ENCODE measurements at places on chromosomes 5 and 9.

DNA sequence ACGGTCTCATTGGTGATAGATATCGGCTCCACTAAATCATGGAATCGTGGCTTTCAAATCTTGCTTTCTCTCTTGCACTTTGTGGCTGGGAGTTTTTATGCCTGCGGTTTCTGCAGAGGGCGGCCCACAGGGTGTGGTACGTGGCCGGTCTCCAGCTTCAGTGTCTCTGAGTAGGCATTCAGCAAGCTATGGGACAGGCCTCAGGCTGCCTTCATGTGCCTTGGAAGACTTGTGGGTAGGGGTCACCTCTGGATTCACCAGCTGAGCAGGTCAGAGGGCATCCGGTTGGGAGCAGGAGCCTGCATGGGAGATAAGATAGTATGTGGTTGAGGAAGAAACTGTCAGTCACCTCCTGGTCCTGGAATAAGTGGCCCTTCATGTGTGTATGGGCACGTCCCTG is 47.7 kb downstream of the AMBP start:
- H3K27me3 ChIP-seq = no peaks in the 10 kb centered on the region
- no peak overlapping the region for H3K4me3 ChIP-seq
- peaks cover 26% of the 10 kb centered on the region for H3K36me3 ChIP-seq
- no peaks in the 10 kb centered on the region for H3K4me1 ChIP-seq
- no peak for DNase-seq
- H3K27ac ChIP-seq = no peak overlapping the region

GRCh38 chr5:17169507-17169906 is 47.9 kb upstream of the BASP1 start:
- peaks cover 3% of the 10 kb centered on the region for H3K27me3 ChIP-seq
- no peak overlapping the region for H3K27ac ChIP-seq
- no peak for DNase-seq
- no peaks in the 10 kb centered on the region for H3K36me3 ChIP-seq
- no peak overlapping the region for H3K4me3 ChIP-seq

GRCh38 chr9:4831944-4832343 is 39.2 kb downstream of the RCL1 start:
- H3K27ac ChIP-seq = no peak overlapping the region
- H3K4me1 ChIP-seq = peaks cover 20% of the 10 kb centered on the region
- no peak overlapping the region for H3K4me3 ChIP-seq
- H3K27me3 ChIP-seq = no peaks in the 10 kb centered on the region
- peaks cover 16% of the 10 kb centered on the region for H3K36me3 ChIP-seq

DNA sequence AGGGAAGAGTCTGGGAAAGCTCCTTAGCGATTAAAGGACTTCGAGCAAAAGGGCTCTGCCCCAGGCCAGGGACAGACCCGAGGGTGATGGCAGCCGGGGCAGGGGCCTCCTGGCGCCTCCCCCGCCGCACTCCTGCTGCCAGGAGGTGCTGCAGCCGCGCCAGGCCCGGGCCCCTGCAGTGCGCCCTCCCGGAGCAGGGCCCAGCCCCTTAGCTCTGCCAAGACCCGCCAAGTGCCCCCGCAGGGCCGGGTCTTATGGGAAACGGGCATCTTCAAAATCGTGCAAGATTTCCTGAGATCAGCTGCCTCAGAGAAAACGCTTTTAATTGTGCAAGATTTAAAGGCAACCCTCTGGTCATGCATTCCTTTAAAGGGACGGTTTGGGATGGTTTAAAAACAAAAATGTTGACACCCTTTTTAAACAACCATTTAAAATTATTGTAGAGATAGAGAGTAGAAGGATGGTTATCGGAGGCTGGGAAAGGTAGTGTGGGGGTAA is 52.4 kb downstream of the CDC14B start:
- H3K4me1 ChIP-seq = peaks cover 17% of the 10 kb centered on the region
- no peaks in the 10 kb centered on the region for H3K27me3 ChIP-seq
- peak overlapping the region; percentile 62 for H3K27ac ChIP-seq
- H3K4me3 ChIP-seq = peak overlapping the region; percentile 78
- no peaks in the 10 kb centered on the region for H3K36me3 ChIP-seq
- no peak for DNase-seq

GRCh38 chr5:125140855-125141254 is 394.4 kb upstream of the ZNF608 start:
- DNase-seq = no peak
- H3K27ac ChIP-seq = no peak overlapping the region
- H3K36me3 ChIP-seq = no peaks in the 10 kb centered on the region
- H3K4me3 ChIP-seq = no peak overlapping the region
- peaks cover 1% of the 10 kb centered on the region for H3K4me1 ChIP-seq

DNA sequence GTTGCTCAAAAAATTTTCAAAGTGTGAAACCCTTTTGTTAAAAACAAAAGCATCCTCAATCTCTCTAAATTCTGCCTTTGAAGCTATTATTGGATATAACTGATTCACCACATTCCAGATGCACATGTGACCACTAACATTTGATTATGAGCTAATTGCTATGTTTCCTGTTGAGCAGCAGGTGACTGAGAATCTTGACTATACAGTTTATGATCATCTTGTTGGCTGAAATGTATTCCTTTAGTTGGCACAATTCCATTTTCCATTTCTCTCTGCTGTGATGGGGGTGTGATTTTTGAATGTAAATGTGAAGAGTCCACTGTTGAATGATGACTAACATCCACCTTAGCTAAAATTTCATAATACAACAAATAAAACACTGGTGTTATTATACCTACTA is 10.7 kb downstream of the LYSMD3 start:
- no peaks in the 10 kb centered on the region for H3K27me3 ChIP-seq
- H3K4me1 ChIP-seq = peaks cover 6% of the 10 kb centered on the region
- H3K4me3 ChIP-seq = no peak overlapping the region
- peaks cover 26% of the 10 kb centered on the region for H3K36me3 ChIP-seq

- H3K27me3 ChIP-seq = no peaks in the 10 kb centered on the region
- H3K36me3 ChIP-seq = no peaks in the 10 kb centered on the region
- H3K4me1 ChIP-seq = peaks cover 24% of the 10 kb centered on the region
- H3K27ac ChIP-seq = no peak overlapping the region
These were observed 279.1 kb downstream of the SAXO1 start for GRCh38 chr9:18753904-18754303.

DNA sequence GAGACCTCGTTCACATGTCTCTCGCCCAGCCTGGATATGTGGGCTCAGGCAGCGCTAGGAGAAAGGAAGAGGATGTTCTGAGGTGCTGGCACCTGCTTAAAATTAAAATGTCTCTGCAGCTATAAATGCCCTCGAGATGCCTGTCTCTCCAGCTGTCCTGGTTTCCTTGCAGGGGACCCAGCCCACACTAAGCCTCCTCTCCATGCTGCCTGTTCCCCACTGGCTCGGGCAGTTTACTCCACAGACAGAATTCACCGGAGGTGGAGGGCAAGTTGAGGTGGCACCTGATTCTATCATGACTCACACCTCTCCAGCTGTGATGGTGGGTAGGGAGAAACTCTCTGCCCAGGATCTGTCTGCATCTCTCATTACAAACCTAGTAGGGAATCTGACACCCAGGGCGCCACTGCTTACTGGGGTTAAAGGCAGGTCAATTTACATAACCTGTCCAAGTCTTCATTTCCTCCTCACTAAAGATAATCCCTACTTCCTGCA is 420.9 kb downstream of the SPOCK1 start:
- H3K4me1 ChIP-seq = peaks cover 31% of the 10 kb centered on the region
- H3K27ac ChIP-seq = no peak overlapping the region
- no peak for DNase-seq
- H3K36me3 ChIP-seq = no peaks in the 10 kb centered on the region
- no peak overlapping the region for H3K4me3 ChIP-seq
- H3K27me3 ChIP-seq = peaks cover 13% of the 10 kb centered on the region

GRCh38 chr5:142433526-142434321 is 108.9 kb upstream of the SPRY4 start:
- no peaks in the 10 kb centered on the region for H3K36me3 ChIP-seq
- no peak for DNase-seq
- H3K4me3 ChIP-seq = no peak overlapping the region
- no peak overlapping the region for H3K27ac ChIP-seq
- H3K4me1 ChIP-seq = peaks cover 1% of the 10 kb centered on the region
- peaks cover 4% of the 10 kb centered on the region for H3K27me3 ChIP-seq

DNA sequence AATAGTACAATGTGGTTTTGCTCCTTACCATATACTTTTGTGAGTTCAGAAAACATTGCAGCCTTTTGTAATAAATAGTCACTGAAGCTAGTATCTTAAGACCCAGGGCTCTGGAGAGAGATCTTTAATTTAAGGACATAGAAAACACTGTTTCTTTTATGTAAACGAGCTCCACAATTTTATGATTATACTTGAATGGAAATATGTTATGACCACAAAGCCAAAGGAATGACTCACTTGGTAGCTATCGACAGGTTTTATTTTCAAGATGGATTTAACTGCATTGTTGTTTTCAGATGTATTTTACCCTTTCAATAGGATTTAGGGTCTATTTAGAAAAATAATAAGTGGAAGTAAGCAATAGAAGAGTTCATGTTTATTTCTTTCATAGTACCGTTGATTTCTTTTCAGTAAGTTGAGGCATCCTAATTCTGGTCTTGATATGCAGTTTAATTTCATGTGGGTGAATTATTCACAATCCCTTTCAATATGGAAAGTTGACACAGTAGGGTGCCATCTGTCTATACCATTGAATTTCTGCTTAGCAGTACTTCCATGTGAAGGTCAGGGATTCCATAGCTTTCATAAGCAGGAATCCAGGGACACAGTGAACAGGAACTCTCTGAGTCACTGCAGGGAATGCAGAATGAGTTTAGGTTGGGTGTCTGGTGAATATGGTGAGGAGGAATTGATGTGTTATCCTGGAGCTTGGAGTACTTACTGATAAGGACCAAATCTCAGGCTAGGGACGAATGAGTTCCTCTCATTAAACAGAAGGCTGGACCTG is 157.6 kb downstream of the CD180 start:
- H3K27me3 ChIP-seq = no peaks in the 10 kb centered on the region
- no peak overlapping the region for H3K27ac ChIP-seq
- no peaks in the 10 kb centered on the region for H3K36me3 ChIP-seq
- DNase-seq = no peak

DNA sequence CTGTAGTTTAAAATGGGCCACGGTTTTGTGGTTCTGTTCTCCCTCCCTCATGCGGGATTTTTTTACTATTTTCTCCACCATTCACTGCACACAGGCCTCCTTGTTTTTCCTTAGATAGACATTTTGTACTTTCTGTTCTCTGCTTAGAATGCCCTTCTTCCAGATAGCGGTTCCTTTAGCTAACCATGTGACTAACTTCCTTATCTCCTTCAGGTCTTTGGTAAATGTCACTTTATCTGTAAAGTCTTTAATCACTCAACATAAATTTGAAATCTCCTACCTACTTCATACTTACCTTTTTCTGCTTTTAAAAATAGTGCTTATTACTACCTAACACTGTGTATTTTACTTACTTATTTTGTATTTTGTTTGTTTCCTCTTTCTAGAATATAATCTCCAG is 15.0 kb downstream of the FER start:
- H3K27me3 ChIP-seq = no peaks in the 10 kb centered on the region
- H3K4me3 ChIP-seq = no peak overlapping the region
- H3K36me3 ChIP-seq = peaks cover 13% of the 10 kb centered on the region
- peak overlapping the region; percentile 11 for H3K27ac ChIP-seq
- DNase-seq = no peak

All from progenitor cell of endocrine pancreas (in vitro differentiated cells).